ENCODE measurements at places on chromosomes 2 and 18.
A peak's percentile ranks its signal among the peaks of the same experiment; 100 is the strongest.

- DNase-seq: no peak
These were observed 295.2 kb downstream of the SRBD1 start for GRCh38 chr2:45315861-45316260.

DNA sequence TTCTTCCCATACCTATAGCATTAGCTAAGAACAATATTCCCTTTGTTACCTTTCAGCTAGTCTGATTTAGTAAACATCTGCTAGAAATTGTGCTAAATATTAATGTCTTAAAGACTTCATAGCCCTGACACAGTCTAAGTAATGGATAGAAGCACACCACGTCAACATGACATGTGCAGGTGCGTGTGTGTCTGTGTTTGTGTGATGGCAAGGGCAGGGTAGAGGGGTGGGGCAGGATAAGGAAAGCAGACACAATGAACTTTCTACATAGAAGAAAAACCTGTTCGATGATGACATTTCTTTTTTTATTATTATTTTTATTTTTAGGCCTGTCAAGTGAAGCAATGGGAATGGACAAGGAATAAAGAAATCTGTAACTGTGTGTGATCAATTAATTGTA lies 223.3 kb downstream of the NOL4 start:
- DNase-seq: no peak

- DNase-seq: no peak
These were observed 42.1 kb upstream of the ITSN2 start for GRCh38 chr2:24402242-24403097.

GRCh38 chr2:169087757-169088379 lies 18.5 kb downstream of the DHRS9 start:
- DNase-seq: no peak

DNA sequence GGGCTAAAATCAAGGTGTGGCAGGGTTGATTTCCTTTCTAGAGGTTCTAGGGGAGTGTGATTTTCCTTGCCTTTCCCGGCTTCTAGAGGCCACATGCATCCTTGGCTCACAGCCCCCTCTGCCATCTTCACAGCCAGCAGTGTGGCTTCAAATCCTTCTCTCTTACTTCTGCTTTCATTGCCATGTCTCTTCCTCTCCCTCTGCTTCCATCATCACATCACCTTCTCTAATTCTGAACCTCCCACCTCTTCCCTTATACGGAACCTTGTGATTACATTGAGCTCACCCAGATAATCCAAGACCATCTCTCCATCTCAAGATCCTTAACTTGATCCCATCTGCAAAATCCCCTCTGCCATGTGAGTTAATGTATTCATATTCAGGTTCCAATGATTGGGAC lies 56.2 kb upstream of the RMDN2 start:
- DNase-seq: no peak

DNA sequence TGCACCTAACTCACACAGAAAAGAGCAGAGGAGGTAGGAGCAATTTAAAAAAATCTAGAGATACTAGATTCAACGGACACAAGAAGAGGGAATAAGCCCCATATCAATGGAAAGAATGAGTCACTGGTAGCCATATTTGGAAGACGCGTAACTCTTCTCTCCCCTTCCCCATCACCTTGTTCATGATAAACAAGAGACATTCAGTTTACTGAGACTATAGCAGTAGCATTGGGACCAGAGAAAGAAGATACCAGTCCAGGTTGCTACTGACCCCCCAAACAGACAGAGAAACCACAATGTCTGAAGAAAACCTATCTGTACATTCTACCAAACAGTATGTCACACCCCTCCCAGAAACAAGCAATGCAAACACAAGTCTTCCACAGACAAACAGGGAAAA lies 81.1 kb downstream of the SLC66A3 start:
- no peak for DNase-seq

DNA sequence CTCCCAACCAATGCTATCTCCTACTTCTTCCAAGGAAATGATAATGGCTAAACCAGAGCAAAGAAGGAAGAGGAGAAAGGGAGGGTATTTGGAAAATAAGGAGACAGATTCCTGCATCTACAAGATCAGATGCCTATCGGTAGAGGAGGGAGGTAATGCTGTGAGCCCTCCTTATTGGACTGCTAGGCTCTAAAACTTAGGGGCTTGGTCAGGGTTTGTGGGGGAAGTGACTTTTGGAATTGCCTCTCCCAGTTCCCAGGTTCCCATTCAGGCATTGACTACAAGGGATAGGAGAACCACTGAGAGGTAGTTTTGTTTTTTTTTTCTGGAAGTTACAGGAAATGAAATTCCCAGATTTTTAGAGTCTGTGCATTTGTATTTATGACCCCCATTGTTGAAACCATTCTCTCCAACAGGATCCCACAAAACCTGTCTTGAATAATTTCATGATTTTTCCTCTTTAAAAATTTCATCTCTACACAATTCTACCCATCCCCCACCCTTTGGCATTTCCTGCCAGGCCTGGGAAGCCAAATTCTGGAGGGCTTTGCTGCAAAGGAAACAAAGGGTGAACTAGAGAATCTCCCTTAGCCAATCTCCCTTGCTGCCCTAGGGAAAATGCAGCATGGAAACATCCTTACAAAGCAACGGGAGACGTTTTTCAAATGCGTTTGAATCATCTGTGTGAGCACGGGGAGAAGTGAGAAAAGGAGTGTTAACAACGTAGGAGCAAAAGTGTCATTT lies 282.1 kb upstream of the EPAS1 start:
- DNase-seq: no peak

DNA sequence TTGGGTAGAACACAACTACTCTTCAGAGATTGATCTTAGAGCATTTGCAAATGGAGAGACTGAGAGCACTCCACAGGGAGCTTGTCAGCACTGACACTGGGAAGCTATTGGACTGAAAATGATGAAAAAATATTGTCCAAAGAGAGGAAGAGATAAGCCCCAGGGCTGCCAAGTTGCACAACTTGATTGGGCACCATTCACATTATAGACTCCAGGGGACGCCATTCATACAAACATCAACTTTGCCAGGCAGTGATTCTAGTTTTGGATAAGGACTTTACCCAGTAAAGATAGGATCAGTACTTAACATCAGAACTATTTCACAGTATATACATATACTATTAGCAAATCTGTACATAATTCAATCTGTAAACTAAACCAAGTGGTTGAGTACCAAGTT lies 79.6 kb upstream of the MYCN start:
- DNase-seq: no peak

GRCh38 chr18:4119127-4119648 lies 335.9 kb downstream of the DLGAP1 start:
- DNase-seq: no peak

DNA sequence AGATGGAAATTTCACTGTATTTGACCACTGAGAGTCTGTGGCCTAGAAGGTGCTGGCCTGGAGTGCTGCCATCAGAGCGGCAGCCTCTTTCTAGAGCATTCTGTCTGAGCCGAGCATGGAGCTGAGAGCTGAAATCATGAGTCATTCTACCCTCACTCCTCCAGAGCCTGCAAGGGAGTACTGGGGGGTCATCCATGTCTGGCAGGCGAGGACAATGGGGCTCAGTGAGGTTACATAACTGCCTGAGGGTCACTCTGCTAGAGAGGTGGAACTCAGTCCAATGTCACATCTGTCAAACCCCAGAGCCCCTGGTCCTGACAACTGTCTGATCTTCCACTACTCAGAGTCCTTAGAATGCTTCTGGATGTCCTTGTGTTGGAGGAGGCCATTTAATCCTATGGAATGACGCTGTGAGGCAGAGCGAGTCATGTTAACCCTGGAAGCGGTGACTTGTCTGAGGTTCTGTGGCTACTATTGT lies 65.3 kb downstream of the HAUS1 start:
- DNase-seq: no peak

GRCh38 chr18:2570772-2571199 lies 519 bp downstream of the METTL4 start:
- DNase-seq: peak; percentile 46

- no peak for DNase-seq
These were observed 63.9 kb downstream of the MAPK4 start for GRCh38 chr18:50623694-50624352.

GRCh38 chr2:226887940-226888339 lies 52.1 kb downstream of the RHBDD1 start:
- no peak for DNase-seq

DNA sequence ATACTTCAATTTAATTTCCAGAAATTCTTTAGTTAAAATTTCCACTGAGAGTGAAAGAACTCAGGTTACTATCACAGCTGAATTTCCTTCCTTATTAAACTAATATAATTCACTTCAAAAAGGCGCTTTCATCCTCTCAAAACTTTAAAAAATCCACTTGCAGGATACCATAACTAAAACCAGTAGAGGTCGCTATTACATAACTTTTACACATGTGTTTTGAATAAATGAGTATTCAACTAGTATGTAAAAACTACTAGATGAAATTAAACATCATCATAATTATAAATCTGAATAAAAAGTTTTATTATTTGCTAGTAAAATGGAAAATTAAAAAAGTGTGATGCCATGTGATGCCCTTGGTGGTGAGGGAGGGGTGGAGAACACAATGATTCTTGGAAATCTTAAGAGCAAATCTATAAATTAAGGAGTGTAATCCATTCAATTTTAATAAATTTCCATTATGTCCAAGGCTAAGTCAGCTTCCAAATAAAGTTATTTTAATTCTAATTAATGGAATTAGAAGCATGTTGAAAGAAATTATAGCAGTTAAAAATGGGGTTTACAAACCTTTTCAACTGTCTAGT lies 61.4 kb downstream of the SOS1 start:
- peak; percentile 30 for DNase-seq

- DNase-seq: no peak
These were observed 164.6 kb upstream of the RMP24 start for GRCh38 chr18:35807811-35808335.

- no peak for DNase-seq
These were observed 607.6 kb downstream of the LRP1B start for GRCh38 chr2:141523199-141523598.

DNA sequence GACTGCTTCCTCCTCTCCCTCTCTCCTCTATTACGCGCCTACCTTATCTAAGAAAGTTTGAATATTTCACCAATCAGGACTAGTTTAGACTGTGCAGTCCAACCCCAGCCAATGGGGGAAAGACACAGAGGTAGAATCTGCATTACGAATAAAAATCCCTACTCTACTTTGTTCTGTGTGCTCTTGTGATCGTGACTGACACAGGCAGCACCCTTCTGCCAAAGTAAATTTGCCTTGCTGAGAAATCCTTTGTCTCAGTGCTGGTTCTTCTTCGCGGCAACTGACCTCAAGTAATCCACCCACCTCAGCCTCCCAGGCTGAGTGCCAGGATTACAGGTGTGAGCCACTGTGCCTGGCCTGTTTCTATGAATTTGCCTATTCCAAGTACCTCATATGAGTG lies 8.6 kb upstream of the CDCA7 start:
- DNase-seq: no peak

GRCh38 chr2:75465317-75465984 lies 95.3 kb downstream of the EVA1A start:
- DNase-seq: peak; percentile 73

GRCh38 chr18:25365242-25365641 lies 13.3 kb upstream of the ZNF521 start:
- DNase-seq: no peak

- DNase-seq: no peak
These were observed 1662.1 kb upstream of the NXPH2 start for GRCh38 chr2:140442319-140442718.

- no peak for DNase-seq
These were observed 144.7 kb upstream of the ITGA4 start for GRCh38 chr2:181312515-181312927.

DNA sequence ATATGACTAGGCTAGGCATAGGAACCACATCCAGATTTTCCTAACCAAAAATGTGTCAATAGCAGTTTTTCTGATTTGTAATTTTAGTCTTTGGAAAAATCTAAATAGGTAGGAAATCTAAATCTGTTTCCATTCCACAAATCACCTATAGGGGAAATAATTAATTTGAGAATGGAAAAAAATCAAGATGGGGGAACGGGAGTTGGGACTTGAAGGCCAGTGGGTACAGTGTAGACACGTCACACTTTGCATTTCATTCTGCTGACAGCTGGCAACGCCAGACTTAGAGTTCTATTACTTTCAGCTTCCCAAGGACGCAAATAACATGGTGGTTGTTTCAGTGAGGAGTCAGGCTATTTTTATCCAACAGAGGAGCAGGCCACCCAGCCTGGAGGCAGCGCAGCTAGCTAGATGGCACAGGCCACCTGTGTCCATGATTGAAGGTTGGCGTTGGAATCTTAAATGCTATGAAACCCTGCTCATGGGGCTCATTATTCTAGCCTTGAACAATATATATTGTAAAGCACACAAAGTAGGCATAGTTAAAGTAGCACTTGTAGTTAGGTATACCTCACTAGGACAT lies 23.4 kb downstream of the HNRNPA3 start:
- DNase-seq: no peak

GRCh38 chr18:63363951-63364350 lies 3.1 kb downstream of the KDSR start:
- no peak for DNase-seq

DNA sequence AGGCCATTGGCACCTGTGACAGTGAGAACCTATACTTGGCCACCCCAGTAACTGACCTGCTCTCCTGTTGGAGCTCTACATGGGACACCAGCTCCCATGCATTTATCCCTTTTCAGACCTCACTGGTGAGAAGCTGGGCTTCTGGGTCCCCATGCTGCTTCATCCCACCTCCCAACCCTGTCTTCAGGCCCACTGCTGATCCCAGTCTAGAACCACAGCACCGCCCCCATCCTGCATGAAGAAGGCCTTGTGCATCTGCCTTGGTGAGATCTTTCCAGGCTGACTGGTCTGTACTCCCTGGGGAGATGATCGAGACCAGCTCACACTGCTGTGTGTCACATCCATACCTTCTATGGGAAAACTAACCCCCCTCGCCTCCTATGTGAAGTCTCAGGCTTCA lies 22.7 kb downstream of the TTC32 start:
- DNase-seq: no peak

DNA sequence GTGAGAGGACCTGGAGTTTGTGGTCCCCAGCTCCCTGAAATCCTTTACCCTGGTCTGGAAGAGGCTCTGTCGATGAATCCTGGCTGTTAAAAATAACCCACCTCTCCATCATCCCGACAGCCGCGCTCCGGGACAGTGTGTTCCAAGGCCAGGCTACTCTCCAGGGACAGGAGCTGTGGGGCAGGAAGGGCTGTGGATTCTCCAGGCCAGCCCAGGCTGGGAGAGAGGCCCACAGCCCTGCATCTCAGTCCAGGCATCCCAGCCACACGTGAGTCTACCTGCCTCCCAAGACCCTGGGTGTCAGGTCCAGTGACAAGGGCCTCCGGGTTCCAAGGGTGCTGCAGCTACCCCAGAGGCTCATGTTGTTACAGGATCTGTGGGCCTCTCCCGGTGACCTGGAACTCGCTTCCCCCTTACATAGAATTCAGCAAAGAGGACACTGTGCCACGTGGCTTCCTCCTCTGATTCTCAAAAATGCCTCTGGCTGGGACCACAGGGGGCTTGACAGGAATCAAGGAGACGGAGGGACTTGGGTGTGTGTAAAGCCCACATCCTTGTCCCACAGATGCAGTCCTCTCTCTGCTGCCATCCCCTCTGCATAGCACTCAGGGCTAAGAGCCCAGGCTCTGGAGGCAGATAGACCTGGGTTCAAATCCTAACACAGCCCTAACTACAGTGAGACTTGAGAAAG lies 17.3 kb downstream of the ADRA2B start:
- DNase-seq: no peak
